NCI-H460 (cell line): ENCODE measurements at places on chromosomes 7 and 10.

DNA sequence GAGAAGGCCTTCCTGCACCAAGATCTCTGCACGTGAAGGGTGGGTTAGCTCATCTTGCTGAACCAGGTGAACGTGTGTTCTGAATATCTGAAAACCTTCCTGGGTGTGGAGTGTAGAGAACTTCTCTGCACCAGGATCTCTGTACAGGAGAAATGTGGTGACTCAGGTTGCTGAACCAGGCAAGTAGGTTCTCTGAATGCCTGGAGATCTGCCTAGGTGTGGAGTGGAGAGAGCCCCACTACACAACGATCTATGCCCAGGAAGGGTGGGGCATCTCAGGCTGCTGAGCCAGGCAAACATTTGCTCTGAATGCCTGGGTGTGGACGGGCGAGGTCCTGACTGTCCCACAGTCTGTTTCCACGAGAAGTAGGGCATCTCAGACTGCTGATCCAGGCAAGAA lies 1002.3 kb upstream of the KCND2 start:
- no peak for DNase-seq

GRCh38 chr10:102117391-102118159 lies 2.6 kb downstream of the LDB1 start:
- no peak for DNase-seq

DNA sequence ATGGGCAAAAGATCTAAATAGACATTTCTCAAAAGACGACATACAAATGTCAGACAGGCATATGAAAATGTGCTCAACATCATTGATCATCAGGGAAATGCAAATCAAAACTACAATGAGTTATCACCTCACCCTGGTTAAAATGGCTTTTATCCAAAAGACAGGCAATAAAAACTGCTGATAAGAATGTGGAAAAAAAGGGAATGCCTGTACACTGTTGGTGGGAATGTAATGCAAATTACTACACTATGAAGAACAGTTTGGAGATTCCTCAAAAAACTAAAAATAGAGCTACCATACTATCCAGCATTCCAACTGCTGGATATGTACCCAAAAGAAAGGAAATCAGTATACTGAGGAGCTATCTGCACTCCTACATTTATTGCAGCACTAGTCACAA lies 18.0 kb downstream of the GSDME start:
- no peak for DNase-seq

DNA sequence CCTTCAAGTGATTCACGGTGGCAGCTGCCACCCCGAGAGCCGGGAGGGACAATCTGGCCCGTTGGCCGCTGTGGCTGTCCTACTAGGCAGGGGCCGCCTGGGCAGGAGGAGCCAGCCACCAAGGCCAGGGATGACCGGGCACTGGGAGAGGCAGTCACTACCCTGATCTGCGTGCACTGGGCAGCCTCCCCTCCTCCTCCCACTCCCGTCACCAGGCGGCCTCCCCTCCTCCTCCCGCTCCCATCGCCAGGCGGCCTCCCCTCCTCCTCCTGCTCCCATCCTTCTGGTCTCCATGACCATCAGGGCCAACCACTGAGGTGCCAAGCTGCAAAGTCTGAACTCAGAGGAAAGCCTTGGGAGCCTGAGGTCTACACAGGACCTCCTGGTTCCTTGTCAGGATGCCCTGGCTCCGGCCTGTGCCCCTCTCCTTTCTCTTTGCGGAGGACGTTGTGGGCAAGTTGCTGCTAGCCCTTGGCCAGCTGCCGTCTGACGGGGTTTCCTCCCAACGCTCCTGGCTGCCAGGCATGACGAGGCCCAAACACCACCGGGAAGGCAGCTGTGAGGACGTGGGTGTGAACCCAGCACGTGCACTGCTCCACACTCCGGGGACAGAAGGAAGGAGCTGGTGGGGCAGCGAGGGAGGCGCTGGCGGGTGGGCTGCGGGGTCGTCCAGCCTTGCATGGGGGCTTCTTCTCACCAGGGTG lies 131.1 kb downstream of the WDR37 start:
- DNase-seq, result no peak

DNA sequence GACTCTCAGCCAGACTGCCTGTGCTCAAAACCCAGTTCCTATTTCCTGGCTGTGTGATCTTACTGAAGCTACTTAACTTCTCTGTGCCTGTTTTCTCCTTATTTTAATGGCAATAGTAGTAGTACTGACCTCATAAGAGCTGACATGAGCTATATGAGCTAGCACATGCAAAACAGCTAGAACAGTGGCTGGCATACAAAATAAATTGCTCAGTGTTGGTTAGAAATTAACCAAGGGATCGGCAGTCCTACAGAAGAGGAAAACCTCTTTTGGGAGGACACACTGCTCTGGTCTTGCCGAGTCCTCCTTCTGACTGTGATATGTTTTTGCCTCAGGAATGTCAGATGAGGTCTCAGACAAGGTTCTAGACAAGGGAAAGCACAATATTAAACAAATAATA lies 322.6 kb downstream of the GRM8 start:
- no peak for DNase-seq

DNA sequence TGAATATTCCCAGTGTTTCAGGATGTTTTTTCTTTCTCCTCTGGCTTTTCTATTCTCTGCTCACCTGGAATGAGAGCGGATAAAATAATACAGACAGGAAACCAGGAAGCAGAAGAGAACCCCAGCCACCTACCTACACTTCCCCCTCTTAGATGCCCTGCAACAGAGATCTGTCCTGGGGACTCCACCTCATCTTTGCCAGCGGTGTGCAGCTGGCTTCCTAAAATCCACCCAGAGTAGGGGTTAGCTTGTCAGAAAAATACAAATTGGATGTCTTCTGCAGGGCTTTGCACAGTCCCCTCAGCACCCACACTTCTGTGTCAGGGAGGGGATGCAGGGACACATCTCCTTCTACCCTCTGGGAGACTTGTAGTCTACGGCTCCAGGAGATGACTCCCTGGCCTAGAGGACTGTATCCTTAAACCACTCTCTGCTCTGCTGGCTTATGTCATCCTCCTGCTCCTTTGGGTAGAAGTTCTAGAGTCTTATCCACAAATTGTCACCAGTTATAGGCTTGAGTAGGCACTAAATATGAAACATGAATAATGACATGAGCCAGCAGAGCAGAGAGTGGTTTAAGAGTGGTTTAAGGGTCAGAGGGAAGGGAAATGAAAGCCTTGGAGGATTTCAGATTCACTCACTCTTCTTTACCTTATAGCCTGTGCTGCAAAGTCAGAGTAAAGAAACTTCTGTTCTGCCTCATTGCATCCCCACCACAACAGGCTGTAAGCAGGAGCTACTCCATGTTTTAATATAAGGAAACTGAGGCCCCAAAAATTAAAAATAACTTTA lies 749.4 kb downstream of the AUTS2 start:
- no peak for DNase-seq

GRCh38 chr10:114102256-114102655 lies 58.6 kb downstream of the ADRB1 start:
- no peak for DNase-seq

DNA sequence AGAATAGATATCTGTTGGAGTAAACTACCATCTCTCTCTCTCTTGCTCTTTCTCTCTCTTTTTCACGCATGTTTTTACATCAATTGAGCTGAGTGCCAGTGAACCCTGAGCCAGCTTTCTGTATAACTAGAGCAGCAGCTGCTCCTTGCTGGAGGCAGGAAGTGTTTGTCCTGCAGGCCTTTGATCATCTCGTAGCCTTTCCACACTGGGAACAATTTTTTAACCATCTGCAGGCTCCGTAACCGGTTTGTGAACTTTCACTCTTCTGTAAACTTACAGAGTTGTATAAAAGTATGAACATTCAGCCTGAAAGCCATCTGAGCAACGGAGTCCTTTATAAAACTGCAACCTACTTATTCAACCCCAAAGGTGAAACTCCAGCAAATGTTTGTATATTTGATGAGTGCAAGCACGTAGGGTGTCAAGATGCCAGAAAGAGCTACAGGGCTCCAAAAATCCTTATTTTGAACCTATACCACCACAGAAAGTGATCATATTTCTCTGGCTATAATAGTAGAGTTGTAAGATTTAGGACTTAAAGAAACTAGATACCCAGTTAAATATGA lies 162.8 kb upstream of the NFE2L3 start:
- DNase-seq, result no peak

GRCh38 chr7:141208539-141208938 lies 134.7 kb downstream of the TMEM178B start:
- no peak for DNase-seq

- DNase-seq, result no peak
Measured at GRCh38 chr10:90276894-90277475, 575.6 kb downstream of the KIF20B start.

DNA sequence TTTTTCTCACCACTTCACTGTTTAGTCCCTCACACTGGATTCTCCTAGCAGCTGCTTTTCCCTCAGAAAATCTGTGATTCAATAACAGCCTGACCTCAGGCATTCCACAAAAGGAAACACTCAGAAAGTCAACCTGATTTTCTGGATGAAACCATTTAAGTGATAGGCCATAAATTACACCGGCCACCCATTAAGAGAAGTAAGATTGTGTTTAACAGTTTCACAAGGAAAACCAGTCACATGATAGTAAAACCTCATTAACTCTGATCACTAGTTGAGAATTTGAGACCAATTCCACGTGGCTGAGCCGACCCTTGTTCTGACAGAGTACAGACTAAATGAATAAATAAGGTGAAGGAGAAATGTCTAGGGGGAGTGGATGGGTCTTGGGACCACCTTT lies 7.7 kb downstream of the GRM8 start:
- DNase-seq, result no peak

DNA sequence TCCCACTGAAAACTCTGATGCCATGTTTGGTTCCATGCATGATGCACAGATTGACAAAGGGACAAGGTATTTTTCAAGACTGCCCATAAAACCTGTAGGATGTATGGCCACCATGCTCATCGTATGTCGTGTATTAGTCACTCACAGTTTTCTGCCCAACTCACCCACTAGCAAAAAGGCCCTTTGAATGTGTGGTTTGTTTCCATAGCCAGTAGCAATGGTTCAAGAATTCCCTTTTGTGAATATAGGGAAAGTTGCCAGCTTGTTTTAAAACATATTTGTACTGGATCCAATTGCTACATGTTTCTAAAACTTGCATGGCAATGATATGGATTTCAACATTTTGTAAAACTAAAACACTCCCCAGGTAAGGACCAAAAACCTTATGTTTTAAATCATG lies 280.9 kb upstream of the YAE1 start:
- DNase-seq, result no peak

- no peak for DNase-seq
Measured at GRCh38 chr10:112783351-112784021, 166.6 kb upstream of the TCF7L2 start.

GRCh38 chr7:411677-412312 lies 107.9 kb downstream of the PDGFA start:
- DNase-seq, result no peak

DNA sequence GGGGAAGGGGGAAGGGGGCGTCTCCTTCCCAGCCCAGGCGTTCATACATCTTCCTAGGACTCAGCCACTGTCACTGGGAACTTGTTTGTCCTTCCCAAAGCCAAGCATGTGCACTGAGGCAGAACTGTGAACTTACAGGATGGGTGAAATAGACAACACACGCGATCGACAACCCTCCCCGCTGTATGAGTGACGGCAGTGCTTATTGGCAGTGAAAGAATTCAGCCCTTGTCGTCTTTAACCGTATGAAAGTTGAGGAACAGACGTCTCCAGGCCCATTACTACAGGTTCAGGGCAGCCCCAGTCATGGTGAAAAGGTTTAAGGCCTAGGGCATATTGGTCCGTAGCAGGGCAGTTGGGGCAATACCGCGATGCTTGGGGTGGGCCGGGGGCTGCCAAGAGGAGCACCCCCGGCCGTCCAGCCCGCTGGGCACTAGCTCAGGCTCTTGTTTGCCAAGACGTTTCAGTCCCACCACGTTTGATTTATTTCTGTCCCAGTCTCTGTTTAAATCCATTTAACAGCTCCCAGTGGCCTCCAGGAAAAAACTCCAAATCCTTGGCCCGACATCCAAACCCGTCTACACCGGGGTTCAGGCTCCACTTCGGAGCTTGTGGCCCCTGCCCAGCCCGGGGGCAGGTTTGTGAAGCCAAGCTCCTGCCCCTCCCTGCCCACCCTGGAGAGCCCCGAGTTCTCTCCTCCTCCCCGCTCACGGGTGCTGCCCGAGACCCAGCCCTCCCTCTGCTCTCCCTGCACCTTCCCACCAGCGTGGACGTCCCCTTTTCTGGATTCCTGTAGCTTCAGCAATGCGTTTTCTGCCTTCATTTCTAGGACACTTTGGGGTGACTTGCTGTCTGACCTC lies 159.8 kb downstream of the DNAJB6 start:
- no peak for DNase-seq

GRCh38 chr10:99560277-99561126 lies 27.8 kb downstream of the NKX2-3 start:
- DNase-seq, result peak; percentile 69
